Activated CD4-positive, alpha-beta memory T cell treated with anti-CD3 and anti-CD28 coated beads for 36 hours (primary cell): ENCODE measurements at places on chromosomes 2 and 18.

GRCh38 chr2:62785216-62785615 lies 79.7 kb downstream of the EHBP1 start:
- DNase-seq: no peak

- DNase-seq: no peak
These were observed 159.2 kb upstream of the HS6ST1 start for GRCh38 chr2:128477891-128478290.

- DNase-seq: no peak
These were observed 137.3 kb downstream of the TWIST2 start for GRCh38 chr2:238985041-238985729.

- peak; percentile 51 for DNase-seq
These were observed 233.7 kb upstream of the CXCR4 start for GRCh38 chr2:136351684-136352083.

DNA sequence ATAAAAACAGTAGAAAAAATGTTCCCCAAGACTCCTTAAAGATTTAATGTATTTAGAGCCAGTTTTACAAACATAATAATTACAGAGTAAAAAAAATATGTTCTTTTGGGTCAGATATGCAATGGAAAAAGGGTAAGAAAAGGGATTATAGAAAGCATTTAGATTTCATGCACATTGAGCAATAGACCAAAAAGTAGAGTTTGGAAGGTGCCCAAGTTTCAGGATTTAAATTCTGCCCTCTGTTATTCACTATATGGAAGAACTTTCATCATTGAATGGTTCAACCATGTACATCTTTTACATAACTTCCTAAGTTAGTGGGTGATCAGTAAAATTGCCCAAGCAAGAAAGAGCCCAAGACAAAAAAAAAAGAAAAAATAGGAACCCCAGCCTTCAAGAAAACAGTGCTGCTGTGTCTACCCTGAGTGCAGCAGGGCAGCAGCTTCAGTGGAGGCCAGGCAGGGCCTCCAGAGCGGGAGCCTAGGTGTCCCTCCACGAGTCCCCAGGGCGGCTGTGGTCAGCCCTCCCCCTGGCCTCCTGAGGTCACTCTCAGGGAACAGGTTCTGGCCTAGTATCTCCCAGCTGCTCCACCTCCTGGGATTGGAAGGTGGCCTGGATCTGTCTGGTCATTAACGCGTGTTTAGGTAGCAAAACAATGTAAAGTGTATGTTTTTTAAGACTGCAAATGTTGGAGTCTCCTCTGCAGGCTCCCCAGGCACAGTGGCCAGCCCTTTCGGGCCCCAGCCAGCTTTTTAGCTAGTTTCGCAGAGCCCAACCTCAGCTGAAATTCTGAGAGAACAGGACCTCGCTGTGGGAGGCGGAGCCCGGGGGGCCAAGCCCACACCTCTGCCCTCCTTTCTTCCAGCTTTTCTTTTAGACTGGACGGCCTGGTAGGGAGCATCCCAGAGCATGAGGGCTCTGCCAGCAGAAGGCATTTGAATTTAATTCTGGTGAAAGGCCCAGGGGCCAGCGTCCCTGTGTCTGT lies 77.3 kb downstream of the TEX51 start:
- DNase-seq: no peak

DNA sequence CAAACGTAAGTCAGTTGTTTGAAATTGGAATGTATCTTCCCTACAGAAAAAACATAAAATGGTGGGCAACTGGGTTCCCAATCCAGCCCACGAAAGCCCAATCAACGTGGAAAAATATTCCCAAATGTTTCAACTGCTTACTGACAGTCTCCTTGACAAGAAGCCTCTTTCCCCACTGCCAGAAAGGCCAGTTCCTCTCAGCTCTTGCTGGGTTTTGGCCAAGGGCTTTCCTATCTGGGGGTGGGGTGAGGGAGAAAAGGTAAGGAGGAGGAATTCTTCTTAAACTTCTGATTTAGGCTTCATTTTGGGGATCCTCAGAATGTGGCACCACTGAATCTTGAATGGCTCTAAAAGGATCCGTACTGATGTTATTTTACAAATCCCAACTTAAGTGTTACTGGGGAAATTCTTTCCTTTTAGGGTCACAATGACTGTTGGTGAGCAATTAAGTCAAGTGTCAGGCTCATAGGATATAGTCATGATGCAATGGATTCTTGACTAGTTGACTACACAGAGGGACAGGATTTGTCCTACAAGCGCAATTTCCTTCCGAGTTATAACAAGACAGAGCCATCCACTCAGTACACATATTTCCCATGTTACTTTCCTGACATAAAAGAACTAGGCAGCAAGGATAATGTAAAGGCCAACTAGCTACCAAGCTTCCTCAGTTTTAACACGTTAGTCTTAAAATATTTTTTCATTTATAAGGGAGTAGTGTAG lies 73.6 kb downstream of the SPRED2 start:
- DNase-seq: no peak

- no peak for DNase-seq
These were observed 15.9 kb downstream of the LYPD6 start for GRCh38 chr2:149346272-149346671.

GRCh38 chr18:65938592-65939372 lies 188.0 kb downstream of the CDH7 start:
- DNase-seq: peak; percentile 11

DNA sequence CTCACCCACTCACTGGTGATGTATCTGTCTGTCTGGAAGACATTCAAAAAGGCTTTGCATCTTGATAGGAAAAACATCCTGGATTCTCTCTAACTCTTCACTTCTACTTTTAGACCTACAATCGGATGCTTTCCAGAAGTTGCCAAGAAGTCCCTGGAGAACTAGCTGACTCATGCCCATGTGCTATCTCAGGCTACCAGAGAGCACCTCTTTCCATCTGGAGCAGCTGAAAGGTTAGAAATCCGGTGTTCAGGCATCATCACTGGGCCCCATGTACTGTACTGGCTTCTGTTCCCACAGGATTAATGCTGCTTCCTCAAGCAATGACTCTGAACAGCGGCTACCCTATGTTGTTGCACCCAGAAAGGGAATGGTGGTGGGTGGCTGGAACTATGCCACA lies 259.0 kb downstream of the NBAS start:
- DNase-seq: no peak

DNA sequence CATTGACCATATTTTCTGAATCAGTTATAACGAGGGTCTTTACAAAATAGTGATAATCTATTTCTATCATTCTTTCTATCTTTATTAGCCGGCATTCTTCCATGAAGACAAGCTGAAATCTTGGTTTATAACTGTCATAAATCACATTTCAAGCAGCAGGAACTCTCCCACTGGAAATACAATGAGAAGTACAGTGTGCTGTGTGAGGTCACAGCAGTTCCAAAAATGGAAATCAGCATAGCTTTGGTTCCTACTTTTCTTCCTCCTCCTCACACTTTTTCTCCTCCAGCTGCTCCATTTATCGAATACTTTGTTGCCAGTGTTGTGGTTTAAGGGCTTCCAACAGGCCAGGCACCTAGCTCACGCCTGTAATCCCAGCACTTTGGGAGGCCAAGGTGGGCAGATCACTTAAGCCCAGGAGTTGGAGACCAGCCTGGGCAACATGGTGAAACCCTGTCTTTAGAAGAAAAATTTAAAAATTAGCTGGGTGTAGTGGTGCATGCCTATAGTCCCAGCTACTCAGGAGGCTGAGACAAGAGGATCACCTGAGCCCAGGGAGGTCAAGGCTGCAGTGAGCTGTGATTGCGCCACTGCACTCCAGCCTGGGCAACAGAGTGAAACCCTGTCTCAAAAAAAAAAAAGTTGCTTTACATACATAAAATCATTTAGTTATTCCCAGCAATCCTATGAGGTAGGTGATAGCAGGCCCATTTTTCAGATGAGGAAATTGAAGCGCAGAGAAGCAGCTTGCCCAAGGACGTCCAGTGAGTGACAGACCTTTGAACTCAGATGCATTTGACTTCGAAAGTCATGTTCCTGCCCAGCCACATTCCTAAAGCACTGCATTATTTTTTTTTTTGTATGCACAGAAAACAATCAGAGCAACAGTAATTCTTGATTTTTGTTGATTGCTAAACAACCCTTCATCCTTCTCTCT lies 34.0 kb upstream of the GPR55 start:
- DNase-seq: no peak

- DNase-seq: no peak
These were observed 53.6 kb downstream of the PDK1 start for GRCh38 chr2:172609488-172609887.

DNA sequence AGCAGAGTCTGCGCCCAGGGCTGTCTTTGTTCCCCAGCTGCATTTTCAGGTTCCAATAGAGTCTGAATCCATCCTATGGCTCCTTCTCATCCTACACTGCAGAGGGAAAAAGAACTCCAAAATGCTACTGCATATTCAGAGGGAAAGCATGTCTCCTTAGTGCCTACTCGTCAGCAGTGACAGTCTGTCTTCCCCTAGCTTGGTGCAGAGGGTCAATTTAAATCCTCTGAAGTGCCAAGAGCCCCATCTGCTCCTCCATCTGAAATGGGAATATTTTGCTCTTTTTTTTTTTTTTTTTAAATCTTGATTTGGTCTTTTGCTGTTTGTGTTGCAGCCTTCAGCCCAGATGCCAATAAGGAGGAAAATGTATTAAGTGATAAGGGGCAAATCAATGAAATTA lies 199.3 kb downstream of the RNF144A start:
- DNase-seq: no peak

DNA sequence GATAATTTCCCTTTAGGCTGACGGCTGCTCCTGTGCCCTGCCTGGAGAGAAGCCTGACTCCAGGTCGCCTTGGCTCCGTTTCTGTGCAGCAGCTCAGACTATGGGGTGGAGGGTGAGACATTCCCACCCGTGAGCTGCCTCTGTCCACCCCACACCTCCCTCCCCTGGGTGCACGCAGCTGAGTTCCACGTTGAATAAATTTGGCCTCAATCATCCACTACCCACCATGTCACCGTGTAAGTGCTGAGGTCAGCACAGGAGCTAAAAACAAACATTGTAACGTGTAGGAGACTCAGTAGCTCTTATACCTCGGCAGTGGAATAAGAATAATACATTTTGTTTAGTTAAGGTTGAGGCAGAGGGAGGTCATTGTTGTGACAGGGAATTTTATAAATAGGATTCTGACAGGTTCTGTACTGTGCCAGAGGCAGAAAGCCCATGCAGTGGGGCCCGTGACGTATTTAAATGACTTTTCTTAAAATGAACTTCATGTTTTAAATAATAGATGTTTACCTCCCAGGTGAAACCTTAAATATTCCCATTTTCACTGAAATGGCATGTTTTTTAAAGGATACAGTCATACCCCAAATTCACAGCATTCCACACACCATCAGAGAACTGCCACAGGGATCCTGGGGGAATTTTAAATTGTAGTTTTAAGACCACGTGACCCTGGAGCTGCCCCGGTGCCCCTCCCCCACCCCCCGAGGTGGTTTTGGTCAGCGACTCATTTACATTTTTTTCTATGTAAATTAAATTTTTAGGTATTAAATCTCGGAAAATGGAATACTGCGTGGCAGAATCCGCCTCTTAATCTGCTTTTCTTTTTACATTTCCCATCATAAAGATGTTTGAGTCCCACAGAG lies 50.2 kb downstream of the NFATC1 start:
- DNase-seq: no peak

DNA sequence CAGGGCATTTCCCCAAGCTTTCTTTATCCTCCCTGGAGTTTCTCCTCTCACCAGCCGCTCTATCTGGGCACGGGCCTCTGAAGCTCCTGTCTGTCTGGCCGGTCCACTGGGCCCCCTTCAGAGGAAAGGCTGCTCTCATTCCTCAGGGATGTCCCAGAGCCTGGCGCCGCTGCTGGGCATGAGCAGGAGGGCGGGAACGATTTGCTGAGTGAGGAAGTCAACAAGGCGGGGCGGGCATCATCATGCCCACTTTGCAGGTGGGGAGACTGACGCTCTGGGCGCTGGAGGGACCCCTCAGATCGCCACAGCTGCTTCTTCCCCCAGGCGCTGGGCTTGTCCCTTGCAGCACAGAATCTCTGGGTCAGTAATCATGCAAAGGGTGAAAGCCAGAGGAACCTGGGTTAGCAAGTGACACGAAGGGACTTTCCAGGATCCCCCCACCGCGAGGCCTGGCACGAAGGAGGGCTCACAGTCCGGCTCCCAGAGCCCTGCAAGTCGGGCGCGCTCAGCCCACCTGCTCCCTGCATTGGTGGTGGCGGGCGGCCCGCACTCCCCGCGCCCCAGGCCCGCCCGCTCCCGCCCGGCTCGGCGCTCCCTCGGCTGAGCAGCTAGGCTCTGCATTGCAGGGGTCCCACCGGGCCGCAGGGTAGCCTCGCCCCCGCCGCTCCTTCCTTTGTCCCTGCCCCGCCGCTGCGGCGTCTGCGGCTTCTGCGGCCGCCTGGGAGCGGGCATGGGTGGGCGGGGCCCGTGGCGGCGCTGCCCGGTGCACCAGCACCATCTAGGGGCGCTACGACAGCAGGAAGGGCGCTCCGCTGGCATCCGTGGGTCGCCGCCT lies 157.8 kb downstream of the CYRIA start:
- peak; percentile 17 for DNase-seq

GRCh38 chr18:63079114-63079513 lies 240.5 kb downstream of the BCL2 start:
- DNase-seq: no peak

DNA sequence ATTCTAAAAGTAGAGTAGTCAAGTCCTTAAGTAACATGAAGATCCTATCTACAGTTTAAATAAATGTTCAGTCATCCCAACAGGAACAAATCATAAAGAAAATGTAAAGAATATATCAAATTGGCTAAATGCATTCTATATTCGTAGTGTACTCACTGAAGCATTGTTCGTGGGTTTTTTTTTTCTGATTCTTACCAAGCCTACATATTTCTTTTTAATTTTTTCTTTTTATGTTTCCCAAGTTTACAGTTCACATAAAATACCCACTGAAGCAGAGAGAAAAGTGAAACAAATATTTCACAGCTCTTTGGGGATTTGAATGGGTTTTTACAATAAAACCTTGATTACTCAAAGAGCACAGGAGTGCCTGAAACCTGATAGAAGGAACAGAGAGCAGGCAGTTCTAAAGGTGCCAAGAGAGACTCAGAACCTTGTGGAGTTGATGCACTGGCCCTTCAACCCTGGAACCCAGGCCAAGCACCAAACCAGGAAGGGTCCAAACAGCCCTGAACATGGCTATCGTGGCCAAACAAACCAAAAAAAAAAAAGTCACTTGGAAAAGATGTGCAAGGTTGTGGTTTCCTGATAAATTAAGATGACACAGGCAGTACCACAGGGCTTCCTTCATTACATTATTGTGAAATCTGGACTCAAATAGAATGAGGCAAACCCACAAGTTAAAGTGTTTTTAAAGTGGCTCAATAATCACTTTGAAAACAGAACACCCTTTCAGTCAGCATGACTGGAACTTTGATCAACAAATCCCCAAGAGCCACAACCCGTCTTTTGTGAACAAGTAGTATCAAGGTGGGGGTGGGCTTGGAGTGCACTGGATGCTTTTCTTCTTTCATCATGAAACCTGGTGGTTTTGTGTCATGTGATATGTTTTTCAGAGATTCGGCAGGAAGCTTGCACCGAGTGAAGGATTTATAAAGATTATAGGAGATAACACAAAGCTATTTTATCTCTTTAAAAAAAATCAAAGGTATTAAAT lies 245.0 kb upstream of the FN1 start:
- peak; percentile 51 for DNase-seq

- no peak for DNase-seq
These were observed 260.5 kb downstream of the CELF4 start for GRCh38 chr18:37305066-37305465.

GRCh38 chr2:140759426-140760156 lies 1371.2 kb downstream of the LRP1B start:
- DNase-seq: no peak
